Fibroblast of upper back skin (primary cell): ENCODE measurements at places on chromosomes 7 and 10.

GRCh38 chr7:17041324-17041723 is 159.5 kb upstream of the AGR3 start:
- DNase-seq = peak; percentile 89

GRCh38 chr7:138396251-138397070 is 63.6 kb upstream of the TRIM24 start:
- DNase-seq = no peak

GRCh38 chr7:29319719-29320521 is 125.3 kb downstream of the CHN2 start:
- peak; percentile 6 for DNase-seq

DNA sequence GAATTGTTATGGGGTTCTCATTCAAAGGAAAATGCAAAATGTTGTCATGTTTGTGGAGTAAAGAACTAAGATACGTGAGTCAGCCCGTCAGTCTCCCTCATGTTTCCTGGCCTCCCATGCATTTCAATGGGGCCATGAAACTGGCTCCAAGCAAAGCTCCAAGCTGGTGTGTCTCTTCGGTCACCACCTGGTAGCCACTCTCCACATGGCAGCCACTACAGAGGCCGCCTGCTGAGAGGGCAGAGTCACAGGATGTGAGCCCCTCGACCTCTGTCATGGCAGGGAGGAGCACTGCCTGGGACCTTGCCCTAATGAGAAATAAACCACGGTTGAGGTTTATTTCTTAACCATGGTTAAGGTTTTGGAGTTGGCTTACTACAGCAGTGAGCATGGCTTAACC is 62.6 kb downstream of the AOC1 start:
- no peak for DNase-seq

DNA sequence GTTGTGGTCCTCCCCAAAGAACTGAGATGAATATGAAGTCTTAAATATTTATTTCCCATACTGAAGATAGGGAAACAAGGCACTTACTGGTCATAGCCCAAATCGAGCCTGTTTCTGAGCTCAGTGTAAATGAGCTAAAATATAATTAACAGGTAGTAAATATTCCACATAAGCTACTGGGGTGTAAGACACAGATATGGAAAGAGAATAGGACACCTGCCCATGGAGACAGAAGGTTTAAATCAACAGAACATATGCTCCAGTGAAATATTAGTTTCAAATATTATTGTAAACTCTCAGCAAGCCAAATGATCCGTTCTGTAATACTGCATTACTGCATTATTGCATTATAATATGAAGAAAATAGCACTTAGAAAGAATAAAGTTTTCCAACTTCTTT is 537.9 kb downstream of the ANKRD7 start:
- no peak for DNase-seq

DNA sequence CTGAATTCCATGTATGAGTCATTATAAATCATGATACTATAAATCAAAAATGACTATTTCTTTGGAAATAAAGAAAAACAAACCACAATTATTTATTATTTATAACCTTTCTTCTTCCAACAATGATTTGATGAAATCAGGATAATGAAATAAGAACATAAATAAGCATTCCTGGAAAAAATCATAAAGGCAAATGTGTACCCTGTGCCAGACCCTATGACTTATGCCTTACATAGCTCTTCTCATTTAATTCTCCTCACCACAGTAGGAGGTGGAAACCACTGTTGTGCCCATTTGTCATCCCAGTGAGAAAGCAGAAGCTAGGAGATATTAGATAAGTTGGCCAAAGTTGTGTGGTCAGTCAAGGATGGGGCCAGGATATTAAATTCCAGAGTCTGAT is 255.1 kb downstream of the DOCK4 start:
- DNase-seq = peak; percentile 40

DNA sequence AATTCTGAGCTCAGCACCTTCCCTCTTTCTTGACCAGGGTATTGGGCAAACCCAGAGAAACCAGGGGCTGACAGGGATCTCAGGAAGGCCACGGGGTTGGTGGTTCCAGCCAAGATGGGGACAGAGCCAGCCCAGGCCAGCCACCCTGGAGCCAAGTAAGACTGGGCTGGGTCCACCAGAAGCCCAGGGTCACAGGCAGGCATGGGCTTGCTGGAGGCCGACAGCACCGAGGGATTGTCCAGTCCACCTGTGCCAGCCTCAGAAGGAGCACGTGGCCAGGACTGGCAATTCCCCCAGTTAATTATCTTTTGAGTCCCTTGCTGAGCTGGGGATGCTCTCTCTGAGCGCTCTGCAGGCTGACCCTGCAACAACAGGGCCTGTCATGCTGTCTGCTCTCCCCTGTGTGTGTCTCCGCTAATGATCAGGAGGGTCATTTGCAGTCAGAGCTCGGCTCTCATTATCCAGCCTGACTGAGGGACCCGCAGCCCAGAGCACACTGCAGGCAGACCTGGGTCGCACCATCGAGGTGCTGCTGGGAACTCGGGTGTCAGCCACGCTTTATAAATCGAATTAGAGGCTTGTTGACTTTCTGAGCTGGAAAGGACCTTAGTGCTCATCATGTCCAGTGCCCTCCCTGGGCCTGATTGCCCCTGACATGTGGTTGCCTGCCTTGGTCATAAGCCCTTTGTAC is 69.5 kb upstream of the PPIF start:
- no peak for DNase-seq

- no peak for DNase-seq
Observed at GRCh38 chr10:13402021-13402420, 53.9 kb upstream of the SEPHS1 start.

DNA sequence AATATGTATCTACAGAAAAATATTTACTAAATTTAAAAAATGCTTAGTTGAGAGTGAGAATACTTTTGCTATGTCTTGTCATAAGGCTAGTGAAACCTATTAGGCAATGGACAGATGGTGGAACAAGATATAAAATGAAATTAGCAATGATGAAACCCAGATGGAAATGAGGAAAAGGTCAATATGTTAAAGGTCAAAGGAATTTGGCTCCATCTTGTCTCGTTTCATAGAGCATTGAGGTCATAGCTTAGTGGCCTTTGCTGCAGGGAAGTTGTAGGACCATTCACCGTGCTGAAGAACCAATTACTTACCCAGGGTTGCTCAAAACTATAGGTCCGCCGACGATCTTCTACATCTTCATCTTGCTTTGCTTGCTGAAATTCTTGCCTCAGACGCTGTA is 683.9 kb downstream of the PARD3 start:
- DNase-seq = no peak

GRCh38 chr7:45670717-45671116 is 96.5 kb downstream of the ADCY1 start:
- DNase-seq = no peak

DNA sequence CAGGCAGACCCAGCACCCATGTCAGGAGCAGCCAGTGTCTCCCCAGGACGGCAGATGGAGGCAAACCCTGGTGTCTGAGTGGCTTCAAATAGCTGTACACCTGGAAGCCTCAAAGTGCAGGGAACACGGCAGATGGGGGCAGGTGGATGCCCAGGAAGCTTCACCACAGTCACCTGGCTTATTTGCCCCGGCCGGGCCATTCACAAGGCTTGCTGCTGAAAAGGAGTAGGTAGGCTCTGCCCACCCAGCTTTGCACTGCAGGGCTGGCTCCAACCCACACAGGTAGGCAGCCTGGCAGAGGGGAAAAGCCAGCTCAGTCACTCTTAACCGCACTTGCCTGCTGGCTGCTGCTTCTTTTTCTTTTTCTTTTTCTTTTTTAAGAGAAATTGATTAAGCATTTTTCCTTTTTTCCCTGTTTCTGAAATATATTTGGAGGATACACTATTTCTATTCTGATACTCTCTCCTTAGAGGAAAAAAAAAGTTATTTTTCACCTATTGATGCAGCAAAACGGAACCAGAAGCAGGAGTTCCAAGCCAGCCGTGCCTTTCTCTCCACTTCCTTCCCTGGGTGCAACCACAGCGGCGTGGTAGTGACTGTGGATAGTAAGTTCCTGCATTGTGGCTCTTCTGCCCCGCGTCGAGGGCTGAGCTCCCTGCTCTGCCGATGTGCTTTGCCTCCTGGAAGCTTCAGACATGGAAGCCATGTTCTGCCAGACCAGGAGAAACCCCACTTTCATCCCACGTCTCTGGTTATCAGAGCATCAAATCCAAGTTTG is 118.3 kb downstream of the KLF6 start:
- no peak for DNase-seq

DNA sequence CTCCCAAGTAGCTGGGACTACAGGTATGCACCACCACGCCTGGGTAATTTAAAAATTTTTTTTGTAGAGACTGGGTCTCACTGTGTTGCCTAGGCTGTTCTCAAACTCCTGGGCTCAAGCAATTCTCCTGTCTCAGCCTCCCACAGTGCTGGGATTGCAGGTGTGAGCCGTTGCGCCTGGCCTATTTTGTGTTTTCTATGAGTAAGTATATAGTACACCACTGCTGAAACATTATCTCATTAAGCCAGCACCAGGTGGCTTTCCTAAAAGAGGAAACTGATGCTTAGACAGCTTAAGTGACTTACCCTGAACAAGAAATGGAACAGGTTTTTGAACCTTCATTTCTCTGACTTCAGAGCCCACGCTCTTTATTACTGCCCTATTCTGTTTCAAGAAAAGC is 7.8 kb upstream of the PTPN12 start:
- no peak for DNase-seq

DNA sequence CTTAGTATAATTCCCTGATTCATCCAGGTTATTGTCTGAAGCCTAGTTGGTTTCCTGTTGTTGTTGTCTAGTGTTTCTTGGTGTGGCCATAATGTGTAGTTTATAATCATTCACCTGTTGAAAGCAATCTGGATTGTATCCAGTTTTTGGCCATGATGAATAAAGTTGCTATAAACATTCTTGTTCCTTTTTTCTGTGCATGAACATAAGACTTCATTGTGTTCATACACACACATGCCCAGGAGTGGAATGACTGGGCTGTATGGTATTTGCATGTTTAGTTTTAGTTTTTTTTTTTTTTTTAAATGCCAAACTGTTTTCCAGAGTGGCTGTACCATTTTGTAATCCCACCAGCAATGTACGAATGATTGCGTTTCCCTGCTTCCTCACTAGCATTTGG is 349.8 kb downstream of the SDK1 start:
- DNase-seq = no peak

GRCh38 chr10:126110489-126111180 is 214.3 kb downstream of the FANK1 start:
- DNase-seq = peak; percentile 75

GRCh38 chr7:122416336-122416735 is 111.8 kb upstream of the FEZF1 start:
- no peak for DNase-seq

GRCh38 chr7:22586786-22587140 is 86.8 kb upstream of the STEAP1B start:
- DNase-seq = peak; percentile 61

GRCh38 chr7:129423700-129424410 is 10.4 kb upstream of the STRIP2 start:
- peak; percentile 29 for DNase-seq

- DNase-seq = peak; percentile 54
Observed at GRCh38 chr7:136009488-136010079, 32.4 kb upstream of the MTPN start.

GRCh38 chr10:118592675-118593330 is 2.6 kb downstream of the PRLHR start:
- DNase-seq = no peak

DNA sequence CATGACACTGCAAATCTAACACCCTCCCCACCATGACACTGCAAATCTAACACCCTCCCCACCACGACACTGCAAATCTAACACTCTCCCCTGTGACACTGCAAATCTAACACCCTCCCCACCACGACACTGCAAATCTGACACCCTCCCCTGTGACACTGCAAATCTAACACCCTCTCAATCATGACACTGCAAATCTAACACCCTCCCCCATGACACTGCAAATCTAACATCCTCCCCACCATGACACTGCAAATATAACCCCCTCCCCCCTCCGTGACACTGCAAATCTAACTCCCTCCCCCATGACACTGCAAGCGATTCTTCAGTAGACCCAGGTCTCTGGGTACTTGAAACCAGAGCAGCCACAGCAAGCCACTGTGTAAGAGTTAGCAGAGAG is 604.4 kb downstream of the DNAJB6 start:
- no peak for DNase-seq

GRCh38 chr7:85796956-85797355 is 610.1 kb upstream of the SEMA3D start:
- no peak for DNase-seq

- DNase-seq = no peak
Observed at GRCh38 chr7:44269417-44269816, 56.0 kb downstream of the CAMK2B start.

DNA sequence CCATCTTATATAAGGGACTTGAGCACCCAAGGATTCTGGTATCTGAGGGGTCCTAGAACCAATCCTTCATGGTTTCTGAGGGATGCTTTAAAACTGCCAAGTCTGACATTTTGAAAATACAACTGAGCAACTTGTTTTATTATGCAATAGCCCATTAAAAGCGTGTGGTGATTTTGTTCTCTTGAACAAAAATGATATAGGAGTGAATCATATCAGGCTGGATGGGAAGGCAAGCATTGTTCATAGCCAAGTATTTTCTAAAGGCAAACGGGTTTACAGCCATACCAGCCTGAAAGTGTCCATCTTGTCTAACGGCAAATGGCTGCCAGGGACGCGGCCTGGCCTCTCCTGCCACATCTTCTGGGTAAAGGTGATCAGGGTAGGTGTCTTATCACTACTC is 23.4 kb downstream of the RPP38 start:
- peak; percentile 61 for DNase-seq

DNA sequence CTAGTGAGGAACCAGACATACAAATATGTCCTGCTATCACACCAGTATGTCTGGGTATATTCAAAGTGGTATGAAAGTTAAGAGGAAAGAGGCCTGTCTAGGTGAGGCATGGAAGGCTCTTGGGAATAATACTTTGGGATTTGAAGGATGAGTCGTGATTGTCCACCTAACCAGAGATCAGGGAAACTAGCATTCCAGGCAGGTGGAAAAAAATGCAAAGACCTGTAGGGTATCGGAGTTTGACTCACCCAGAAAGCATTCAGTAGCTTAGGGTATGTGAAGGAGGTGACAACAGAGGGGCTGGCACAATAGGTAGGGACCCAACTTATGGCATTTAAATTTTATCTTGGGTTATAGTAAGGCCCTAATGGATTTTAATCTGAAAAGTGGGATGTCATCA is 950 bp upstream of the GCC1 start:
- DNase-seq = no peak

DNA sequence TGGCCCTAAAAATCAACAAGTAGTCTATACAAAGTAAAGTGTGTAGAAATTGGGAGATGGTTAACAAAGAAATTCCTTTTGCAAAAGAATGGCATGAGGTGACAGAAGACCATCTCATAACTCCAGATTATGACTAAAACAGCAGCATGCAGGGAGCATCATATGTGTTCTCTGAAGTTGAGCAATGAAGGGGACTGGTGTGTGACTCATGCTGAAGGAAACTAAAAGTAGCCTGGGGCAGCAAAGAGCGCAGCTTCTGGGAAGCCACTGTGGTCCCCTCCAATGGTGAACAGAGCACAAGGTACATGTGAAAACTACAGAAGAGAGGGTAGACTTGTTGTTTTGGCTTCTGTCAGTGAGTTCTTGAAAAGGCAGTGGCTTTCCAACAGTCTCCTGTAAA is 133.4 kb downstream of the MACC1 start:
- peak; percentile 64 for DNase-seq
